Breast epithelium (tissue), 4 donors: ENCODE measurements at places on chromosomes 5 and 9. TPM values are rescaled to one million over a fixed set of nuclear protein-coding genes. Genes with fewer than 3 reads are reported as not detected.

GRCh38 chr5:1890296-1890695 is 7.6 kb upstream of the IRX4 start:
- DNase-seq: no peak

DNA sequence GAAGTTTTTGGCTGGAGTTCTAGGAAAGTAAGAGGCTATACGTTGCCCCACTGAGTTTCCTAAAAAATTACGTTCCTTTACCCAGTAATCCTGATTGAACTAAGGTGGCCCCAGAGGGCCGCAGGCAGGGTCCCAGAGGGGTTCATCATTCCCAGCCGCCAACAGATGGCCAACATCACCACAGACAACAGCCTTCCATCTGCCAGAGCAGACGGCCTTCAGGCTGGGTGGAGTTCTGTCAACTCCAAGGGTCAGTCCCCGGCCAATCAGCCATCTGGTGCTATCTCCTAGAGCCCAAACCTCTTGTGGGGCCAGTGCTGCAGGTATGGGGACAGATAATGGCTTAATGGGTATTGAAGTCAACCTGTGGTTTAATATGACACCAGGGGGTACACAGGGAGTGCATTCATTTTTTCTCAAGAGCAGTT is 30.4 kb downstream of the TBC1D2 start:
- DNase-seq: no peak

GRCh38 chr5:76606701-76607100 is 16.5 kb downstream of the F2RL2 start:
- no peak for DNase-seq

DNA sequence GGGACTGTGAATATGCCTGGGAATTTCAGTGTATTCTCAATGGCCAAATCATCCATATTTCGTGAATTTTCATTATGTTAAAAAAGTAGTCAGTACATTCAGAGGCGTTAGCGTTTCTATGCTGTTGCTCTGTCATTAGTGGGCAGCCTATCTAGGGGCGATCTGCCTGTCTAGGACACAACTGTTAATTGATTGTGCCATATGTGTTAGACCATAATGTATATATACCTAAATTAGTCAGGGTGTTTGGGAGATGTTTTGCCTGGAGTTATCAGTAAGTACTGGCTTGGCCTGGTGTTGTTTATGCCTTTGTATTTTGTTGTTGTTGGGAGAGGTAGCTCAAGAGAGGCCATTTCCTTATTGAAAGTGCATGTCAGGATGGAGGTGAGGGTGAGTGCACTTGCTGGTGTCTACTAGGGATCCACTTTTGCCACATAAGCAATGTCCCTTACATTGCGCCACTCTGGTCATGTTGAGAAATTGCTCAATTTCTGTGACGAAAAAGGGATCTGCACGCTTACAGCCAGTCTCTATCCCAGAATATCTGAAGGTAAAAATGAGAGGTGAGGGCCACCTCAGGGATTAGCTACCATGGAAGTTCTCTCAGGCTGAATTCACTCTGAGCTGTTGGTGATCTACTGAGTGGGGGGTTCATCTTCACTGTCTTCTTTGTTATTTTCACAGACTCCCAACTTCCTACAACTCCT is 123.3 kb downstream of the ST8SIA4 start:
- no peak for DNase-seq

DNA sequence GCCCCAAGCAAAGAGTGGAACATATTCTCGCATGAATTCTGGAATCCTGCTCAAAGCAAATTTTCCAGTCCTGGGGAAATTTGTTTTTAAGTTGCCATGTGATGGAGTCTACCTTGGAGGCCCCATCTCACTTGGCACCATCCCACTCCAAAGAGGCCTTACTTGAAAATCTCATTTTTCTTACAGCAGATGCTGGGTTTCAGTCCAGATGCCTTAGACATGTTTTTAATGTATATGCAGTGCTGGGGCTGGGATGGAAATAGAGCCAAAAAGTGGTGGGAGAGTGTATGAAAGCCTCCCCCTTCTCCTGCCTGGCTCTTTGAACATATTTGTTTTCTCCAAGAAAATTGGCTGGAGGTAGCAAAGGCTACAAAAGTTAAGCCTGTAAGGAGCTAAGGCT is 493.7 kb downstream of the ENC1 start:
- no peak for DNase-seq

- no peak for DNase-seq
Measured at GRCh38 chr5:156693113-156693512, 157.0 kb upstream of the PPP1R2B start.

DNA sequence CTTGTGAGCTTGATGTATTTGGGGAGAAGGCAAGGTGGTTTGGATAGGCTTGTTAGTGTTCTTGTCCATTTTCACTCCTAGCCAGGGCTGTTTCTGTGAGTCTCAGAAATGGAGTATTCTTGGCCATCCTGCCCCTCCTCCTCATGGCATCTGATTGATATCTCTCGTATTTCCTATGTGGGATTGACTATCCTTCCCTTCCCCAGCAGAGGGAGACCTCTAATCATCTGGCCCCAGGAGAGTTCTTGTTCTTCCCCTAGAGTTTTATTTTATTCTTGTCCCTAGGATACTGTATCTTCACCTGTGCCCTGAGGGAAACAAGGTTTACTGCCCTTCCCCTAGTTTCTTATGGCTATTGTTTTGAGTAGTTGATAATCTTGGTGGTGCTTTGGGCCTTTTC is 114.4 kb downstream of the VPS13A start:
- DNase-seq: no peak

HRCT1 gene
- 16.0 TPM for total RNA-seq

SPATA31E1 gene
- not detected for total RNA-seq

LCN10 gene
- total RNA-seq: 0.73 TPM

SPEF2 gene
- total RNA-seq: 8.2 TPM
